ENCODE measurements at places on chromosomes 7 and 10. TPM values are rescaled to one million over a fixed set of nuclear protein-coding genes. Genes with fewer than 3 reads are reported as not detected.

Gene CPA4
- not detected for total RNA-seq

GRCh38 chr10:17443707-17444387 is 10.5 kb downstream of the ST8SIA6 start:
- H3K4me1 ChIP-seq, result peaks cover 5% of the 10 kb centered on the region
- H3K27ac ChIP-seq, result no peak overlapping the region
- no peak overlapping the region for H3K4me3 ChIP-seq
- peak; percentile 55 for DNase-seq
- no peaks in the 10 kb centered on the region for H3K27me3 ChIP-seq

DNA sequence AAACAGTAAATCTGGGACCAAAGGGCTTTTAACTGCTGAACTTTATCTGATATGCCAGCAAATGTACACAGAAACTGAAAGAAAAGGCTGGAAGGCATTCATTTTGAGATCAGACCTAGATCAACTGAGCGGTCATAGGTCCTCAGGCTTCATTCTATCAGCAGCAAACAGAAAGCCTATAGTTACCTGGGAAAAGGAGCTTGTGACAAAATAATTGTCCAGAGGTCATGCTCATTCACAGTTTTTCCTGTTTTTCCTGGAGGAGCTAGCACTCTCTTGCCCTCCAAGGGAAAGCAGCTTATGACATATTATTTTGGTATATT is 320.2 kb downstream of the AHR start:
- H3K4me1 ChIP-seq, result peaks cover 7% of the 10 kb centered on the region
- H3K27ac ChIP-seq, result no peak overlapping the region
- no peaks in the 10 kb centered on the region for H3K27me3 ChIP-seq
- H3K4me3 ChIP-seq, result no peak overlapping the region
- DNase-seq, result peak; percentile 59
- H3K36me3 ChIP-seq, result no peaks in the 10 kb centered on the region

- peaks cover 34% of the 10 kb centered on the region for H3K4me1 ChIP-seq
- H3K27me3 ChIP-seq, result no peaks in the 10 kb centered on the region
- no peak overlapping the region for H3K27ac ChIP-seq
- H3K4me3 ChIP-seq, result no peak overlapping the region
Observed at GRCh38 chr7:100682991-100683658, 9.6 kb downstream of the GNB2 start.

- H3K4me1 ChIP-seq, result no peaks in the 10 kb centered on the region
- H3K27me3 ChIP-seq, result peaks cover 38% of the 10 kb centered on the region
- H3K4me3 ChIP-seq, result no peak overlapping the region
Observed at GRCh38 chr7:1300206-1300605, 67.5 kb downstream of the UNCX start.

DNA sequence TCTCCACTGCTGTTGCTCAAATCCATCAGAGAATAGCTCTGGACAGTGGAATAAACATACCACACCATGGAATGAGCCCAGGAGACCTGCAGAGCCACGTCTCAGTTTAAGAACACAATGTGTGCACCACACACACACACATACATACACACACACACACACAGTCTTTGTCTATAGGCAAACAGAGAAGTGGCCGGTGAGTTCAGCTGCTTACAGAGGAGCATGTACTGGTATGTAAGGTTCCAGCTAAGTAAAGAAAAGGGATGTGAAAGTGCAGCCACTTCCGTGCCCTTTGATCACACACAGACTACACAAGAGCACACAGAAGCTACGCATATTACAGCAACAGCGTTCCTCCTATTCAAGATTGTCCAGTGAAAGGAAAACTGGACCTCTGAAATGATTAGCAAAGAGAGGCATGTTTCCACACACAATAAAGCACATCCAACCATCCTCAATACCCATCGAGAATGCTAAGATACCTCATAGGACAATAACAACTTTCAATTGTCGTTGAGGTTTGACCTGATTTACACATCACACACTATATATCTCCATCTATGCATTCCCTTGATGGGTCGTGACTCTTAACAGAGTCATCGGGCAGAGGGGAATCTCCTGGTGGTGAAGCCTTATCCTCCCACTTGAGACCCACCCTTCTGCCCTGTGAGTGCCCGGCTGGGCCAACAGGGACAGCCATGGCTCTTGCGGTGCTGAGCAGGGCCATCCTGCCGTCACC is 23.6 kb downstream of the SLC35B4 start:
- no peak overlapping the region for H3K4me3 ChIP-seq
- no peak overlapping the region for H3K27ac ChIP-seq
- peak; percentile 77 for DNase-seq
- no peaks in the 10 kb centered on the region for H3K4me1 ChIP-seq
- peaks cover 9% of the 10 kb centered on the region for H3K36me3 ChIP-seq

- H3K27ac ChIP-seq, result peak overlapping the region; percentile 7
- H3K36me3 ChIP-seq, result no peaks in the 10 kb centered on the region
- DNase-seq, result no peak
- no peak overlapping the region for H3K4me3 ChIP-seq
- no peaks in the 10 kb centered on the region for H3K27me3 ChIP-seq
Observed at GRCh38 chr7:151838861-151839381, 38.0 kb downstream of the PRKAG2 start.

DNA sequence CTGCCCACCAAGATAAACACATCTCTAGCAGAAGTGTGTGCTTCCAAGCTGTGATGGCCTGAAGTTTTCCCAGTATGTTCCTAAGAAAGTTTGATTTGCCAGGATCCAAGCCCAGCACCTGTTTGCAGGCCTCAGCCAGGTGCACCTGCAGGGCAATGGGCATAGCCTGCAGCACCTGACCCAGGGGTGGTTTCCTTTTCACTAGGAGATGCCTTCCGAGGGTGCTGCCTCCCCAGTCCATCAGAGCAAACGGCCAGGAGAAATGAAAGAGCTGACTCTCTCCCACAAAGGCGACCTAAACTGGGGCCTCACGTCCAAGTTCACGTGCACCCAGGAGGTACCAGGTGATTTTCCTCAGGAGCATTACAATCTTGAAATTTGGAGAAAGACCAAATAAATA is 7.1 kb downstream of the UCMA start:
- no peaks in the 10 kb centered on the region for H3K4me1 ChIP-seq
- no peak overlapping the region for H3K4me3 ChIP-seq
- H3K27me3 ChIP-seq, result no peaks in the 10 kb centered on the region
- H3K27ac ChIP-seq, result no peak overlapping the region
- DNase-seq, result no peak

GRCh38 chr7:157684157-157684908 is 347.5 kb downstream of the DNAJB6 start:
- H3K27me3 ChIP-seq, result peaks cover 27% of the 10 kb centered on the region
- H3K36me3 ChIP-seq, result no peaks in the 10 kb centered on the region
- H3K4me3 ChIP-seq, result peak overlapping the region; percentile 42
- peaks cover 29% of the 10 kb centered on the region for H3K4me1 ChIP-seq
- no peak overlapping the region for H3K27ac ChIP-seq
- peak; percentile 18 for DNase-seq

Data from stomach (tissue), 19 donors.